ENCODE measurements at places on chromosomes 16 and 17. TPM values are rescaled to one million over a fixed set of nuclear protein-coding genes. Genes with fewer than 3 reads are reported as not detected.

The SLC25A10 gene
- 6.1 TPM for total RNA-seq

The SLC38A8 gene
- total RNA-seq = not detected

The ZNF385C gene
- total RNA-seq = under 0.01 TPM

The CLEC18A gene
- not detected for total RNA-seq
